ENCODE measurements at places on chromosomes 1 and 21. TPM values are rescaled to one million over a fixed set of nuclear protein-coding genes. Genes with fewer than 3 reads are reported as not detected.

Gene SPSB1
- 34.0 TPM for total RNA-seq

Gene FNDC10
- 3.3 TPM for total RNA-seq

Gene REG4
- not detected for total RNA-seq

Gene SH2D1B
- total RNA-seq, result 0.13 TPM

DNA sequence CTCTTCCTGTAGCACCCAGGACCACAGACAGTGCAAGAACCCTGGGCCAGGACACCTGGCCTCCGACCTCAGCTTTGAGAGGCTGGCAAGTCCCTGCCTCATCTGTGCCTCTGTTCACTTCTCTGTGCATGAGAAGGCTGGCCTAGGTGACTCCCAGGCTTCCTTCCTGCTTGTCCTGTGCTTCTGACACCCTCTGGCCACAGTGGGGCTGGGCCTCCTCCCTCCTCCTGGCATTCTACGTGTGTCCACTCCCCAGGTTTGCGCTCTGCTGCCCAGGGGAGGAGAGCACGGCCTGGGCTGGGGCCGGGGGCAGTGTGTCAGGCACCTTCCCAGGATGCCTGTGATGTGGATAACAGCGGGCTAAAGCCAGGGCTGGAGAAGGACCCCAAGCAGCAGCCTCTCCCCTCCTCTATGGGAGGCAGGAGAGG lies 30.3 kb upstream of the PKP1 start:
- no peak for DNase-seq

DNA sequence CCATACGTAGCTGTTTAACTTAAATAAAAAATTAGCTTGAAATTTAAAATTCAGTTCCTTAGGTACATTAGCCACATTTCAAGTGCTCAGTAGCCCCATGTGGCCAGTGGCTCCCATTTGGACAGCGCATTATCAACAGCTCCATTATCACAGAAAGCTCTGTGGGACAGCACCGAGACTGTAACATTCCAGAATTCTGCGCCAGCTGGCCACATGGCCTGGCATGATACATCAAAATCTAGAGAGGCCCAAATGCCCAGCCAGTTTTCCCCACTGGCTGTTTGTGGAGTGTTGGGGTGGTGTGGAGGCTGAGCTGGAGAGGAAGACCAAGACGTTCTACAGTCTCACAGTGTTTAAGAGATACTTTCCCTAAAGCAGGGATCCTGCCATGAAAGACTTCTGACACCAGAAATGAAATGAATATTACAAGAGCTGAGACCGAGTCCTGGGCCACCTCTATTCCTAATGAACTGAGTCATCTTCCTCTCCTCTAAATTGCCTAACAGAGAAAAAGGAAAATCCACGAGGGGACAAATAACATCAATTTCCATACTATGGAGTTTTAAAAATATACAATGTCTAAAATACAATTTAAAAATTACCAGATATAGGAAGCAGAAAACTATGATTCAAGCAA lies 27.3 kb upstream of the ACTA1 start:
- no peak for DNase-seq

DNA sequence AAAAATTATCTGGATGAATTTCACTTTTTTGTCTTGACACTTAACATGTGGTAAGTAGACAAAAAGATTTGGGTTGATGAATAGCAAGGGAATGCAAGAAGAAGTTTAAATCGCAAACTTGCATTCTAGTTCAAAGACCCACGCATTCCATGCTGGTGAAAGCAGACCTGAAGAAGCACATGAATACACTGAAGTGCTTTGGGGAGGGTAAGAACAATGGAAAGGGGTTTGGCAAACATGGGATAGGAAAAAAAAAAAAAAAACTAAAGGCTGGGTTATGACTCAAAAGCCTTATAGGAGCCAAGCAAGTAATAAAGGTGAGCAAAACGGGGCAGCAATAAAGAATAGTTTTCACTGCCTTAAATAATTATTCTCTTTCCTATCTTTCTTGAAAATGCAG lies 450.2 kb downstream of the LMO4 start:
- no peak for DNase-seq

- no peak for DNase-seq
These were observed 58.6 kb downstream of the MAST2 start for GRCh38 chr1:45862008-45862407.

DNA sequence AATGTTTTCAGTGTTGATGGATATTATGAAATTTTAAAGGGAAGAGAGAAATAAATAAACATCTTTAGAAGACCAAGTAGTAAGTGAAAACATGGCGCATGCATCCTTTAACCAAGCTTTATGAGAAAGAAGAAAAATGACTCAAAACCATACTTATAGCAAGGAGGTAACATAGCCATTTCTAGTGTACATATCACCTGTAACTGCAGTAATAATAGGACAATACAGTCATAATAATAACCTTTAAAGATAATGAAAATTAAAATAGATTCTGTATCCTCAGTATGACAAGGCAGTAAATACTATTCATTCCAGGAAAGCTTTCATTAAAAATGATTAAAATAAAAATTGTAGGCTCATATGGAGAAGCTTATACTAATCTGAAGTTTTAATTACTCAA lies 141.2 kb downstream of the COL24A1 start:
- DNase-seq, result no peak

- DNase-seq, result no peak
These were observed 94.5 kb upstream of the TSPAN2 start for GRCh38 chr1:115183721-115184259.
